ENCODE measurements at places on chromosomes 7 and 10. TPM values are rescaled to one million over a fixed set of nuclear protein-coding genes. Genes with fewer than 3 reads are reported as not detected.
A peak's percentile ranks its signal among the peaks of the same experiment; 100 is the strongest.

DNA sequence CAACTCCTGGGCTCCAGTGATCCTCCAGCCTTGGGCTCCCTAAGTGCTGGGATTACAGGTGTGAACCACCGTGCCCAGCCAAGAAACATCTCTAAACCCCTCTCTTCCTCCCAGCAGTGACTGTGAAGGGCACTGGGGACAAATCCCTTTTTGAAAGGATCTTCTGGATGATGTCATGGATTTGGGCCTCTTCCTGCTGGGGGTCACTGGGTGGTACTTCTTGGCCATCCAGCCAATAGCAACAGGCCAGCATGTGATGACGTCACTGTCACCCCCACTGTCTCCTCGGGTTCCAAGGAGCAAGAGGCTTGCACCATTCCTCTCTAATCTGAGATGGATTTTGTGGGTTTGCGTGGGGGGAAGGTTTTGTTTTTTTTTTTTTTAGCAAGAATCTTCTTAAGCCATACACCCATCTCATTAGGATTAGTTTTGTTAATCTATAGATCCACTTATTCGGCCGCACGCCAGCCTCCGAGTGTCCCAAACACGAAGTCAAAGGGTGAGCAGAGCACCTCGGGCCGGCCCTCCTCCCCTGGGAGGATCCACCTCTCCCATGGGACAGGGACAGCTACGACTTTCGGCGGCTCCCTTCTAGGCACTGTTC lies 29.4 kb upstream of the TNRC18 start:
- DNase-seq = no peak

DNA sequence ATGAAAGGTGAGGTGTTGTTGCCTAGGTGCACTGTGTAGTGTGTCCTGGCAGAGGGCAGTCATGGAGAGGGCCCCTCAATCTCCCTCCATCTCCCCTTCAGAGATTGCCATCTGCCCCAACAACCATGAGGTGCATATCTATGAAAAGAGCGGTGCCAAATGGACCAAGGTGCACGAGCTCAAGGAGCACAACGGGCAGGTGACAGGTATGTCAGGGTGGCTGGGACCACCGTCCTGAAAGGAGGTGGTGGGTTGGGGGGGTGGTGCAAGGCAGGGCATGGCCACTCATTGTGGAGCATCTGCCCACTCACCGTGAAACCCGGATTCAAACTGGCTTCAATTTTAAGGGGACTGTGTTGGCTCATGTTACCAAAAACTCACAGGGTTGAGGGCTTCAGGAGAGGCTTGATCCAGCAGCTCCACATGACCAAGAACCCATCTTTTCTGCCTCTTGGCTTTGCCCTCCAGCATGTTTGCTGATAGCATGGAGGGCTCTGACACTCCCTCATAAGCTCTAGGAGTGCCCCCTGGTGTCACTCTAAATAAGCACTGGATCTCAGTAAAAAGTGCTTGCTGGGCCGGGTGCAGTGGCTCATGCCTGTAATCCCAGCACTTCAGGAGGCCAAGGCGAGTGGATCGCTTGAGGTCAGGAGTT lies 12.2 kb downstream of the ARPC1B start:
- no peak for DNase-seq

- peak; percentile 45 for DNase-seq
Observed at GRCh38 chr10:68330852-68331454, 911 bp upstream of the HNRNPH3 start.

DNA sequence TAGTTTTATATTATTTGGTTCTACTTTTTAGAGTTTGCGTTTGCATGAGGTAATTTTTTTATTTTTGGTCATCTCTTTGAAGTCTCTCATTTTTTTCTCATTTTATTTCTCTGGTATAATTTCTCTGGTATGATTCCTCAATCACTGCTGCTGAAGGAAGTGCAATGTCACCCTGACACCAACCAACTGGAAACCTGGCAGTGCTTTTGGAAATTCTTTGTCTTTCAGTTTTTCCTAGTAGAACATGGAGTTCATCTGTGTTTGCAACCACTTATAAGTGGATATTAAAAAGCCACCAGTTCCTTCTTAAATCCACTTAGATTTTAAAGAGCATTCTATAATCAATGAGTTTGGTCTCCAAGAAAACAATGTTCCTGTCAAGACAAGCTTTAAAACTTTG lies 291.8 kb downstream of the PRKG1 start:
- DNase-seq = peak; percentile 41

GRCh38 chr10:100998991-100999741 lies 442 bp upstream of the LZTS2 start:
- DNase-seq = peak; percentile 90

GRCh38 chr7:13352677-13353076 lies 636.8 kb downstream of the ETV1 start:
- no peak for DNase-seq

DNA sequence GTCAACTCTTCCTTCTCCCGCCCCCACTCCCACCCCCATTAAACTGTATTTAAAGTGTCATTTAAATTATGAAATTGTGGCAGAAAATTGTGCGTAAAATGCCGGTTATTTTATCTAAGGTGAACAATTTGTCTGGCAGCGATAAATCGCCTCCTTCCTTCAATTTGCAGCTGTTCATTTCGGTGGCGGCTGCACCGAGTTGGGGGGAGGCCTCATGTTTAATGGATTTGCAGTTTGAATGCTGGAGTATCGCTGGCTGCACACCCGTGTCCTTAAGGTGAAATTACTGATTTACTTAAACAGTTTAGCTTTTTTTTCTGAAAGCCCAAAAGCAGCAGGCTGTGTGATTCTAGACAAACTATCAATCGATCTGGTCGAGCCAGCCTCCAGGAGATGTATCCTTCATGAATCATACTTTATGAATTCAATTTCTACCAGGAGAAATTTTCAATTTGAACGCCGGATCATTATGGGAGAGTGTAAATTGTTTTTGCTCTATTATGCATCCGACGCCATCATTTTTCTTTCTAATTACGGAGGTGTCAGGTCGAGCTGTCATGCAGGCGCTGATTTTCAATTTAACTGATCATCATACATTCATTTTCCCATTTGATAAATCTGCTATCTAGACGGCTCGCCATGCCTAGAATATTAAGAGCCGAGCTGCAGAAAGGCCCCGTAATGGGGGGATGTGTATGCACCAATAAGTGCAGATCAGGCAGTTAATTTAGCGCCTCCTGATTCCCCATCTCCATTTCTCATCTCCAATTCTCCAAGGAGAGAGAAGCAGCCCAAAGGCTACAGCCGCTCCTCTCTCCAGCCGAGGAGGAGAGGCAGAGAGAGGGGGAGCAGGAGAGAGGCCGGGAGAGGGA lies 6.5 kb downstream of the UNCX start:
- DNase-seq = no peak

DNA sequence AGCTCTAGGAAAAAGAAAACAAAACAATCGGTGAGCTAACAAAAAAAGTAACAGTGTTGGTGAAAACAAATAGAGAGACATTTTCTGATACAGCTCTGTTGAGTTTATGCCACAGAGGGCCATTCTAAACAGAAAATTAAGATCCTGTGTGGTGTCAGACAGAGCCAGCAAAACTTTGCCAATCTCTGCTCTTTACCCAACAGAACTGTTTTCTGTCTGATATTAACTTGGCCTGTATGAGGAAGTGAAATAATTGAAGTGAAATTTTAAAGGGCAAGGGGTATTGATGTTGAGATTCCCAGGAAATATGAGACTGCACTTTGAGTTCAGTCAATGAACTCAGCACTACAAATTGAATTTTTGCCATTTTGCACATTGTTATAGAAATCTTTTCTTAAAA lies 101.0 kb downstream of the AOAH start:
- no peak for DNase-seq

GRCh38 chr7:131653418-131654248 lies 97.2 kb upstream of the PODXL start:
- DNase-seq = no peak

DNA sequence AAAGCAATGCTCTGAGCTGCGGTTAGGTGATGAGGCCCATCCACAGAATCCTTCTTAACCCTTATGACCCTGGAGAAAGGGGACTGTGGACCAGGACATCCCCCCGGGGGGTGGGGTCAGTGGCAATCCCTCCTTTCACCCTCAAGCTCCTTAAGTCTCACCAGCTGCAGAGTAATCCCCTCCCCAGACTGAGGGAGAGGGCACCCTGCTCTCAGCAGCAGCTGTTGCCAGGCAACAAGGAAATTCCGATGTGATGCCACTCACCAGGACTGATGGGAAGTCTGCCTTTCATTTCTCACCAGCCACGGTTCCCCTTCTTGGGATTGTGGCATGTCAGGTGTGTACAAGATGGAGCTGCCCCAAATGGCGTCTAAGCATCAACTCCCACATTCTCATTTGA lies 129.6 kb downstream of the DOCK1 start:
- DNase-seq = no peak

DNA sequence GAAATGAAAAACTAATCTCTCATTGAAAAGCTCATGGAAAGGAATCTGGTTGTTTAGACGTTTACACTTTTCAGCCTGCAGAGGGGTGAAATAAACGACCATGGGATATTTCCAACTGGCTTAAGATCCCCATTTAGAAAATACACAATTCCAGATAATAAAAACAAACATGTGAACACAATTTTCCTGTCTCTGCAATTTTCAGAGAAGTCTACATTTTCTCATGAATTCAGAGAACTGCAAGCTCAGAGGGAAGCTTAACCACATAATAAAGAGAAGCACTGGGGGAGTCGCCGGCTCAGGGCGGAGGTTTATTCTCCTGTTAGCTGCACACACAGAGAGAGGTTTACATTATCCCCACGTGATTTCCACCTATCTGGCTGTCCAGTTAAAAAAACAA lies 215.2 kb downstream of the FANK1 start:
- no peak for DNase-seq

DNA sequence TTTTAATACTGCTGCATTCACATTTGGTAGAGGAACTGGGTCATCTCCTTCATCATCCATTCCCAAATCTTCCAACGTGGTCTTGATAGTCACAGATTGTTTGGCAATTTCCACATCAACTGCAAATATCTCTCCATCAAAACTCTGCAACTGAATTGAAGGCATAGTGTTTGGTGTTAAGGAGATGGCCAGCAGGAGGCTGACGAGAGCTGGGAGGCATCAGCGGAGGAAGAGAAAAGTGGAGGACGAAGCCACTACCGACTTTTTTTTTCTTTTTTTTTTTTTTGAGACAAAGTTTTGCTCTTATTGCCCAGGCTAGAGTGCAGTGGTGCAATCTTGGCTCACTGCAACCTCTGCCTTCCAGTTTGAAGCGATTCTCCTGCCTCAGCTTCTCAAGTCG lies 205.0 kb upstream of the KCTD7 start:
- DNase-seq = no peak

GRCh38 chr7:158536871-158537515 lies 50.6 kb downstream of the PTPRN2 start:
- DNase-seq = no peak

GRCh38 chr10:117884592-117884991 lies 162.1 kb downstream of the RAB11FIP2 start:
- no peak for DNase-seq

GRCh38 chr7:144588559-144589051 lies 185.1 kb upstream of the NOBOX start:
- DNase-seq = no peak

- DNase-seq = no peak
Observed at GRCh38 chr10:59033622-59034021, 142.8 kb upstream of the PHYHIPL start.

GRCh38 chr7:113698556-113699220 lies 220.1 kb downstream of the PPP1R3A start:
- no peak for DNase-seq

DNA sequence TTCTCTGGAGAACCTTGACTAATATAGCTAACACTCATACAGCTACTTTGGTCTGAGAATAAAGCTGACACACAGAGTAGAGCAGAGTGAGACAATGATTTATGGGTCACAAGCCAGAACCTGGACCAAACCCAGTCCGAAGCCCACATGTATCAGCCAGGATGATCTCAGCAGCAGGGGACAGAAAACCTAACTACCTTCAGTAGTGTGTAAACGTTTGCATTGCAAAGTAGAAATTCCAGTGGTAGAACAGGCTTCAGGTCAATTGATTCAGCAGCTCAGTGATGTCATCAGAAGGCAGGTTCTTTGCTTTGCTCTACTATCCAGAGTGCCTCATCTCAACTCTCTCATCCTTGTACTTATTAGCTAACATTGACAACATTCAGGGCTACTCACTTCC lies 62.5 kb upstream of the PALS2 start:
- no peak for DNase-seq

DNA sequence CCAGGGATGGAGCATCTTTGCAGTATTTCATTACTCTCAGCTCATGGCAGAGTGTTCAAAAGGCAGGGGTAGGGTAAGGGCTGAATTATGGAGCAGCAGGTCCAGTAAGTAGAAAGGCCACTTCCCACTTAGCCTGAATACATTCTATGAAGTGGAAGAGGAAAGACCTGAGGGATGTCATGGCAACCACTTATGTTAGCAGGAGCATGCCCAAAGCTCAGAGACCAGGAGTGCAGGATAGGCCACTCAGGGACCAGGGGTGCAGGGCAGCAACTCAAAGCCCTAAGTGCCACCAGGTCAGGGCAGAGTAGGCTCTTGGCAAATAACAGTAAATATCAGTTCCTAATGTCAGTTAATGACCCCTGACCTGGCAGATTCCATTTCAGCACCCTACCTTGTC lies 3.6 kb downstream of the SRI start:
- DNase-seq = no peak

DNA sequence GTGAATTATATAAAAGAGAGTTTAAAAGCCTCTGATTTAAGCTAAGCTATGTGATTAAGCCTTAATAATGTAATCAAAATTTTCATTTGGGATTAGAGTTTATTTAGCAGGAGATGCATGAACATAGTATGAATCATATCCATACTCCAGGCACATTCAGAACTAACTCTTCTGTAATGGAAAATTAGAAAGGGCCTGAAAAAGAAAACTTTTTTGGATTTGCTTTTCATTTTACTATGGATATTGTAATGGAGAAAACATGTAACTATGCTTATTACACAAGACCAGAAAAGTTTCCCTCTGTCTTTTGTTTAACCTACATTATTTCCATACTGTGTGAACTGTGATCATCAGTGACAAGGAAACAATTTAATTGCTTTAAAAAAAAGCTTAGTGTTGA lies 22.0 kb downstream of the TES start:
- no peak for DNase-seq

DNA sequence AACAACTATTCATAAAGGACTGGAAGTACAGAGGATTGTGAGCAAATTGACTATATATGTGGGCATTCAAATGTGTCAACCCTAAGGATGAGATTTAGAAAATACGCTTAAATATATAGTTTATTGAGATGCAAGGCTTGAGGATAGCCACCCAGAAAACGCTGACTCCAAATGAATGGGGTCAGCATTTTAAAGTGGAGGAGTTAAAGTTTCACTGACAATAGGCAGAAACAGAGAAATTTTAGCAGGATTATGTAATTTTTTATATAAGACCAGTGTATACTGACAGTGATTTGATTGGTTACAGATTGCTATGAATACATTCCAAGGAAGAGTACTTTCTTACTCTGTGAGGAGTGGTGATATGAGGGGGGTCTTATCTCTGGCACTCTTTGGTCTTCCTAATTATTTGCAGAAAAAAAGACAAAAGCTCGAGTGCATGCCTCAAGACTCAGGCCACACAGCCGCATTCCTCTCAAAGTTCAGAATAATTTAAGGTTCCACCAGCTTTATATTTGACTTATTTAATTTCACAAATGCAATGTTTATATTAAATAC lies 38.6 kb upstream of the ARL4A start:
- DNase-seq = no peak

The ADAP1 gene
- 3.1 TPM for polyA plus RNA-seq

The PRSS37 gene
- not detected for polyA plus RNA-seq

The SYNPO2L gene
- polyA plus RNA-seq = 77.8 TPM

The RASSF4 gene
- 48.3 TPM for polyA plus RNA-seq

The HOXA5 gene
- polyA plus RNA-seq = 0.07 TPM

The TUBAL3 gene
- 0.22 TPM for polyA plus RNA-seq

The NACAD gene
- polyA plus RNA-seq = 2.8 TPM

The RTKN2 gene
- 0.01 TPM for polyA plus RNA-seq

The WEE2 gene
- not detected for polyA plus RNA-seq

The BEND7 gene
- polyA plus RNA-seq = 5.5 TPM

The CHRM2 gene
- polyA plus RNA-seq = 22.2 TPM

The LRRC61 gene
- polyA plus RNA-seq = 8.3 TPM

All from heart left ventricle (tissue), 16 donors.